ENCODE measurements at places on chromosomes 13 and 19. TPM values are rescaled to one million over a fixed set of nuclear protein-coding genes. Genes with fewer than 3 reads are reported as not detected.

Gene SUPT5H
- total RNA-seq: 32.9 TPM

DNA sequence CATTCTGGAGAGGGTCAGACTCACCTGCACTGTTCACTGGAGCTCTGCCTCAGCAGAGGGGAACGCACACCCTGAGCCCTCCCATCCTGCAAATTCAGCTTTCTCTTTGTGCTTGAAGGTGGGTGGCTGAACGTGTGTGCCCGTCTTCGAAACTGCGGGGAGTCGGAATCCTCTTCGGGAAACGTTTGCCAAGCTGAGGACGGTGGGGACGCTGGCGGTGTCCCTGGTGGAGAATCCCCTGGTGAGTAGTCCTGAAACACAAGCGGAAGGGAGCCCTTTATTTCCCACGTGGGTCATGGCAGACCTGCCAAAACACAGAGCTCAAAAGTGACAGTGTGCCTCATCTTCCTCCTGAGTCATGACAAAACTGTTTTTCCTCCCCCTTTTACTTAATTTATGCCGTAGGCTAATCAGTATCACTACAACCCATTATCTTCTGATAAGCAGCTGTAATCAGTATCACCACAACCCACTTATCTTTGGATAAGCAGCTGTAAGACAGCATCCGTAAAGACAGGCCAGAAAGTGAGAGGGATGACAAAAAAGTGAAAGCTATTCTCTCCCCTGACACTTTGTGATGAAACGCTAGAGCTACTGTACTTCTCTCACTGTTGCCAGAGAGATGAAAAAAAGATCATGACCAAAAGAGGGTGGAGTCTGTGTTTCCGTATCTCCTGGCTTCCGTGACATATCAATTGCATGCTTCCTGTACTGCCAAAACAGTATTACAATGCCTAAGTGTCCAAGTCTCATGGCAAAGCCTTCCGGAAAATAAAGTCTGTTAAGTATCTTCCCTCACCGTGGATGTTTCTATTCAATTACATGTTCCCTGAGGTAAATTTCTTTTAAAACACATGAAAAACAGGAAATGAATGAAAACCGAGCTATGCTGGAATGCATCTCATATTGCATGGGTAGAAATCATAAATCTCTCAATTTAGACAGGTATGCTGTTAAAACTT, 155.5 kb downstream of the TBC1D4 start:
- DNase-seq: peak; percentile 21

Gene SIGLEC10
- 1.7 TPM for total RNA-seq

Gene CBY2
- not detected for total RNA-seq

- DNase-seq: peak; percentile 60
Measured at GRCh38 chr19:11092181-11092538, 2.9 kb downstream of the LDLR start.

DNA sequence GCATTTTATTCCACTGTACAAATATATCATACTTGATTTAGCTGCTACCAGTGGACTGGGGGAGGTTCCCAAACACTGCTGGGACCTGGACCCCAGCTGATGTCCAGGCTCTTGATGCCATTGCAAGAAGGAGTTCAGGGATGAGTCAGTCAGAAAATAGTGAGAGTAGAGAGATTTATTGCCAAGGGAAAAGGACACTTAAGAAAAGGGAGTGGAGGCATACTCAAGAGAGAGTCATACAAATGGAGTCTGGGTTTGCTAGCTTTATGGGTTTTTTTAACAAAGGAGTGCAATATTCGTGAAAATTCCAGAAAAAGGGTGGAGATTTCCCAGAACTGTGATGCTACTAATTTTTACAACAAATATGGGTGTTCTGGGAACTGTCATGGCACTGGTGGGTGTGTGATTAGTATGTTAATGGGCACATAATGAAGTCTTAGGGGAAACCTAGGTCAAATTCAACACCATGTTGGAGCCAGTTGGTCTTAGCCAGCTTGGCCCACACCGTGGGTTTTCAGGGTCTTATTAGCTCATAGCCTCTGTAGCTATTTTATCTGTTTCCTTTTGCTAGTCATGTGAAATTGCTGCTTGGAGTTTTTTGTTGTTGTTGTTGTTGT, 36.2 kb downstream of the GPC6 start:
- DNase-seq: no peak

- DNase-seq: peak; percentile 3
Measured at GRCh38 chr13:92838786-92839185, 387.8 kb upstream of the GPC6 start.

Gene GTF3A
- 43.4 TPM for total RNA-seq

GRCh38 chr19:52725528-52725961, 9.3 kb downstream of the ZNF611 start:
- no peak for DNase-seq

GRCh38 chr13:27353166-27353583, 71.2 kb upstream of the GTF3A start:
- DNase-seq: no peak

Gene PROZ
- not detected for total RNA-seq

DNA sequence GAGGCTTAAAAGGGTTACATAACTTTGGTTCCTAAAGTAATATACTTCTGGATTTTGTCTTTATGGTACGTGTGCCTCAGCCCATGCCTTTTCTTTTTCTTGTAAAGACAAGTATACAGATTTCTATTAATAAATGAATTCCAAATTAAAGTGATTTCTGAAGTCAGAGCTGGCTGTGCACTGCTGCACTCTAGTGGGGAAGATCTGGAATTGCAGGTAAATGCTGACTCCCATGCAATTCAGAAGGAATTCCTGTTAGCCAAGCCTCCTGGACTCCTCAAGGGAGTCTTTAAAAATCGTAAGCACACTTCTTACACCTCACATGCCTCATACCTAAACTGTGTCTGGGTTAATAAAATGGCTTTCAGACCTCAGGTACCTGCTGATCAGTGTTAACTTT, 118.4 kb upstream of the SLC7A1 start:
- DNase-seq: no peak
